ENCODE measurements at places on chromosomes 2 and 18.

DNA sequence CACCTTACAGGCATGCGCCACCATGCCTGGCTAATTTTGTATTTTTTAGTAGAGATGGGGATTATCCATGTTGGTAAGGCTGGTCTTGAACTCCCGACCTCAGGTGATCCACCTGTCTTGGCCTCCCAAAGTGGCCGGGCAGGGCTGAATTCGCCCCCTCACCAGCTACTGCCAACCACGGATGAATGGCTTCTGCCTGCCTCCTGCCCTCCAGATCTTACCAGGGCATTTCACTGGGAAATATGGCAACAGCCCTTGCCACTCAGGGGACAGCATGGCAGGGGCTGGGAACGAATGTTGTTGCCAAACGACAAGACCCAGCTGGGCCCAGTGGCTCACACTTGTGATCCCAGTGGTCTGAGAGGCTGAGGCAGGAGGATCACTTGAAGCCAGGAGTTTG lies 1.8 kb upstream of the ALPP start:
- DNase-seq, result no peak

- no peak for DNase-seq
These were observed 1.4 kb upstream of the TTL start for GRCh38 chr2:112480530-112481049.

- no peak for DNase-seq
These were observed 58.5 kb downstream of the KCTD1 start for GRCh38 chr18:26489881-26490280.

- no peak for DNase-seq
These were observed 129.7 kb downstream of the CCDC85A start for GRCh38 chr2:56313500-56313921.

DNA sequence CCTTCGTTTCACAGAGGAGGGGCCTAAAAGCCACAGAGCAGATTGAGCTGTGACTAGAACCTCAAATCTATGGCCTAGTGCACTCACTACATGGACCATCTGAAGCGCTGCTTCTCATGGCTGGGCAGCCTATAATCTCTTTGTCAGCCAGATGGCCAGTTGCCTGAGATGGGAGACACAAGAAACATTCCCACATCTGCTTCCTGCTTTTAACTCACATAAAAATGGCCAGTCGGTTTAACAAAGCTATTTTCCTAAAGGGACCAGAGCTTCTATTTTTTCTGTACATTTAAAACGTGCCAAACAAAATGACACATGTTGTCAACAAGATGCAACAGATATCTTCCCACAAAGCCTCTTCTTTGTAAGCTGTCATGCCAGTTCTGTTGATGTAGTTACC lies 173.8 kb downstream of the GFPT1 start:
- no peak for DNase-seq

DNA sequence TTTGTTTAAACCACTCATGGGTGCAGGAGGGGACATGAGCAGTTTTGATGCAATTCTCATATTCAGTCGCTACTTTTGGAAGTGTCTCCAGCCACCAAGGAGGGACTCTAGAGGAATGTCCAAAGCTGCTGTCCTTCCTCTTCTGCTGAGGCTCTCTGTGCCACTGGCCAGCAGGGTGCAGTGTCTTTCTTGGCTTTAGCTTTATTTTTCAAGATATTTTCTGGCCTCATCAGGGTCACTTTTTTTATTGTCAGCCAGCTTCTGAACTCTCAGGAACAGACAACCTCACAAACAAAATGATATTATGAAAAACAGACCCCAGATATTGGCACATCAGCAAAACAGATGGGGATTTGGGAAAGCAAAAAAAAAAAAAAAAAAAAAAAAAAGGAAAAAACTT lies 289.3 kb upstream of the ZSWIM2 start:
- no peak for DNase-seq

GRCh38 chr2:232543491-232543890 lies 4.0 kb downstream of the CHRNG start:
- no peak for DNase-seq

GRCh38 chr2:65608916-65609315 lies 176.5 kb upstream of the SPRED2 start:
- no peak for DNase-seq
